Fibroblast of lung (primary cell): ENCODE measurements at places on chromosomes 5 and 9.

DNA sequence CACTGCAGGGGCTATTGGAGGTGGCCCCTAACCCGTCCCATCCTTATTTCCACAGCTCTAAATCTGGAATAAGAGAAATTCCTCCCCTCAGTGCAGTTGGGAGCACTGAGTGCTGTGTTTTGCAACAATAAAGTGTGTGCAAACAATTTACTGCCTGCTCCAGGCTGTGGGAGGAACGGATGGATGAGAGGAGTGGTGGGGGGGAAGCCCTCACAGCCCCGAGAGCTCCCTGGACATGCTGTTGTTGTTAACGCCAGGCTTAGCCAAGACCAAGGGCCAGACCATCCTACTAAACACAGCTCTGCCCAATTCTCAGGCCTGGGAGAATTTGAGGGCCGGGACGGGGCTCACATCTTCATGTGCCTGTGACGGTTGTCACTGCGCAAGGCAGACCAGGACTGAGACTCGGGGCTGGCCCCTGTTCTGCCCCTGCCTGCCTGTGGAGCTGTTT is 200.2 kb downstream of the DAB2IP start:
- DNase-seq: no peak

DNA sequence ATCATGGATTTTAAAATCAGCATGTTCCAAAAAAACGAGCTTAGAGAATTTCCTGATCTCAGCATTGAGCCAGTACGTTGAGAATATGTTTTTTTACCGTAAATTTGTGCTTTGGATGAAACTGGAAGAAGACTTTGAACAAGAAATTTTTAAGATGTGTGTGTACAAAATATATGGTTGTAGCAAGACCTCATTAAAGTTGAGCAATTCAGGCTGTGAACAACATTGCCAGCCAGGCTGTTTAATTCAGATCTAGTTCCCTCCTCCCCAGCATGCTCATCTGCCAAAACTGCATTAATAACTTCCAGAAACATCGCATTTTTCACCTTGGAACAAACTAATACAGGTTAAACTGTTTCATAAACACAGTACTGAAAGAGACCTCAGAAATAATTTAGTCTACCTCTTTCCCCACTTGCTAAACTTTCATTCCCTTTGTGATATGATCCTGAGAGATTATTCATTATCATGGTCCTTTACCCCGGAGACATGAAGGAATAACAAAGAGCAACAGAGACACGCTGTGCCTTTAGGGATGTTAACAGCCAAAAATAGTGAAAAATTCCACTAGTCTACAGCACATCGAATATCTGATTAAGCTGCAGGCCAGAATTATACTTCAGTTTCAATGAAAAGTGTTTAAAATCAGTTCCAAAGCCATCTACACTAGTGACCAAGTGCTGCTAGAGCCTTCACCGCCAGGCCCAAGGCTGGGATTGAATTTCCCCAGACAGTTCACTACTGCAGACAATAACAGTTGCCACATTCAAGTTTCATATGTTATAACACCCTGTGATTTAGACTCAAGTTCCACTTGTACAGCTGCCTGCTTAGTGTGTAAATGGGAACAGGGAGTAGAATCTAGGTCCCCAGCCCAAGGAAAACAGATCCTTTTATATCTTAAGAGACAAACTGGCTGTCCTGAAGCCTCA is 89.6 kb downstream of the EFNA5 start:
- DNase-seq: no peak

DNA sequence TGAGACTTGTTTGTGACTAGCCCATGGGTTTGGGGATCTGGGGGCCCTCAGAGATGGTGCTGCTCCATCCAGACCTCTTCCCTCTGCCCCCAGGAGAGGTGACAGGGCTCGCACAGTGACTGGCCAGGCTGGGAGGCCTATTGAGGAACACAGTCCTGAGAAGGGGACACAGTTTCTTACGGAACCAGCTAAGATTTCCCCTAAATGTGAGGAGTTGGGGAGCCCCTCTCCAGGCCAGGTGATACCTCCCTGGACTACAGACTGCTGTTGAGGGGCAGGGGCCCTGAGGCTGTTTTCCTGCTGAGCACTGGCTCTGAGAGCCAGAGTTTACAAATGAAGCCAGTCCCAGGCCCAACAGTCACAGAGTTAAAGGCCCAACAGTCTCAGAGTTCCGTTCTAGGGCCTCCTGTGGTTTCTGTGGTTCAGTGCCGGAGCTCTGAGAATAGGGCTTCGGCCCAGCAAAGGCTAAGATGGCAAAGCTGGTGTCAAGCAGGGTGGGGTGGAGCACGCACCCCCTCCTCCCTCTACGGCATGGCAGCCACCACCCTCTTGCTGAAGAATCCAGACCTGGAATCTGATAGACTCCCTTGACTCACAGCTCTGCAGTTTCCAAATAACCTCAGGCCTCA is 1.1 kb upstream of the SEMA4D start:
- DNase-seq: no peak

- DNase-seq: no peak
These were observed 149.0 kb downstream of the TMEM161B start for GRCh38 chr5:88119535-88120125.

DNA sequence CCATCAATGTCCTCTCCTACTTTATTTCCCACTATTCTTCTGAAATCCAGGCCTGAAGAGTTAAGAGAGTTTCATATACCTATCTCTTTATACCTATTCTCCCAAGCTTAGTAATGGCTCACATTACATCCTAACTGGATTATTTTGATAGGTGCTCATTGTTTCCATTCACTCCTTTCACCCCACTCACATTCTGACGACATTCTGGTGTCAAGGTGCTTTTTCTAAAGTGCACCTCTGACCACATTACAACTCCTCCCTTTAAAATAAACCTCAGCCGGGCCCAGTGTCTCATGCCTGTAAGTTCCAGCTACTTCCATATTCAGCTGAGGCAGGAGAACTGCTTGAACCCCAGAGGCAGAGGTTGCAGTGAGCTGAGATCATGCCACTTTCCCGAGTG is 417.1 kb downstream of the BNC2 start:
- DNase-seq: no peak

- no peak for DNase-seq
These were observed 37.5 kb upstream of the IQGAP2 start for GRCh38 chr5:76365561-76365960.

- DNase-seq: no peak
These were observed 24.8 kb downstream of the FLT4 start for GRCh38 chr5:180624587-180624986.

DNA sequence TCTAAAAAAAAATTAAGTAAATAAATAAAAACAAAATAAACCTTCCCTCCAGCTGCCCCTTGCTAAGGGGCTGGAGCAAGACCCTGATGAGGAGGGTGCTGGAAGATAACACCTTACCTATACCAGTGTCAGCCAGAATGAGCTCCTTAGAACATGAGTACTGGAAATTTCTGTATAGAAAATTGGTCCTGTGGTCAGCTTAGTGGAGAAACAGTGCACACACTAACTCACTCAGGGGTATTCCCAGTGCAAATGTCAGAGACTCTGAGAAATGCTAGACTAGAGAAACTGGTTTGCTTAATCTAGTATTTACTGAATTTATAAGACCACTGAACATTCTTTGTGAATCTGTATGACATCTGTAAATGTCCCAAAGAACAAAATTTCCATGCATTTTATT is 62.1 kb upstream of the CTXN3 start:
- DNase-seq: no peak

DNA sequence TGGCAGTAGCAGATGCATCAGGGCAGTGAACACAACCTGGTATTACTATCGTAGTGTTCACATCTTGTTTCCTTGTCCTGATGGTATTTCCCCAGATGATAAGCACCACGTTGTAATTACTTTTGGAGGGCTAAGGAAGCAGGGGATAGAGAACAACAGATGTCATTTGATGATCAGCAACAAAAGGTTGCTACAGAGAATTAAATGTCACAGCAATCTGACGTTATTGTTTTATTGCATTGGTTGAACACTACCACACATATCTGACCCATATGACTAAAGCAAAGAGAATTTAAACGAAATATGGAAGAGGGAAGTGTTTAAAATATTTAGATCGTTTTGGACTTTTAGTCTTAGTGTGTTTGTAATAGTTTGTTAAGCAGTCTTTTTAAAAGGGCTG is 408.3 kb downstream of the SH3GL2 start:
- DNase-seq: no peak

GRCh38 chr5:151186538-151186937 is 29.0 kb upstream of the ANXA6 start:
- DNase-seq: no peak

GRCh38 chr9:136249877-136250559 is 4.4 kb upstream of the QSOX2 start:
- DNase-seq: no peak

GRCh38 chr9:136539427-136540421 is 6.1 kb downstream of the NOTCH1 start:
- DNase-seq: peak; percentile 11

DNA sequence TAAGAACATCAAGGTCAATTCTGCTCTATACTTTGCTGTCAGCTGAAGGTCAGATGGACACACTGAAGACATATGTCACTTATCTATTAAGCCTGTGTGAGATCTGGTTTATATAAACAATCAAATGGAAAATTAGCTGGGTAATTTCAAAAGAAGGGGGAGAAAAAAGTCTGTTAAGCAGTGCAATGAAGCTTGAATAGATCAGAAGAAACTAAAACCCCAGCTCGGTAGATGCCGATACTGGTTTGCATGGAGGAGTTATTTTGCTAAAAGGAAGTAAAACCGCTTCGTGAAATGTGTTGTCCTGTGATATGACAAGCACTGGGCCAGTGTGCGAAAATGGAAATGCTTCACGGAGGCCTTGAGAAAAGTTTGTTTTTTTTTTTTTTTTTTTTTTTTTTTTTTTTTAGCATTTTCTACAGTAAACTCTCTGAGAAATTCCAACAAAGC is 148.8 kb downstream of the MEF2C start:
- DNase-seq: no peak

- peak; percentile 82 for DNase-seq
These were observed 178.7 kb upstream of the FBXL17 start for GRCh38 chr5:108560581-108560980.

GRCh38 chr9:16688814-16689213 is 181.7 kb downstream of the BNC2 start:
- DNase-seq: no peak

DNA sequence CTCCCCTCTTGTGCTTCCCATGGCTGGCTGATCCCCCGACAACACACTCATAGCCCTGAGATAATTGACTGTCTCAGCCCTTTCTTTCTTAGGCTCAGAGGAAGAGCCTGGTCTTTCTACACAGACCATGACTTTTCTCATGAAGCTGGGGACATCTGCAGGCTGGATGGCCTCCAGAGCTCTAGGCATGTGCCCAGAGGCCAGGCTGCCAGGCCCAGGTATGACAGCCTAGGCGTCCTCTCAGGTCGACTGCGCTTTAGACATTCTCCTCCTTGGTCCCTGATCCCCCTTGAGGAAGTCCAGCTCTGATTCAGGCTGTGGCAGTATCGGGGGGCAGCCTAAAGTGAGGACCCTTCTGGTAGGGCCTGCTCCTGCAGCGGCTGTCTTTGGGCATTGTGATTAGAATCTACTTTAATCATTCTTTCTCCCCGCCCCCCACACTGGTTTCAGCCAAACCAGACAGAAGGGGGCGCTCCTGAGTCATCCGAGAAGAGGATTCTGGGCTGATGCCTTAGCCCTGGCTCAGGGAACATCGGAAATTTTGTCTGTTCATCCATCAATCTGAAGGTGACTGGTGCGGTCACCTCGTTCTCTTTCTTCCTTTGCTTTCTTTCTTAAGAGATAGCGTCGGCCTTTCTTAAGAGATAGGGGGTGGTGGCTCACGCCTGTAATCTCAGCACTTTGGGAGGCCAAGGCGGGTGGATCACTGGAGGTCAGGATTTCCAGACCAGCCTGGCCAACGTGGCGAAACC is 66.5 kb upstream of the HSPA9 start:
- peak; percentile 68 for DNase-seq
